Activated CD4-positive, CD25-positive, alpha-beta regulatory T cell treated with anti-CD3 and anti-CD28 coated beads, Interleukin-2, amount 50 U/mL, for 16 hours (primary cell): ENCODE measurements at places on chromosomes 1 and 21.
A peak's percentile ranks its signal among the peaks of the same experiment; 100 is the strongest.

DNA sequence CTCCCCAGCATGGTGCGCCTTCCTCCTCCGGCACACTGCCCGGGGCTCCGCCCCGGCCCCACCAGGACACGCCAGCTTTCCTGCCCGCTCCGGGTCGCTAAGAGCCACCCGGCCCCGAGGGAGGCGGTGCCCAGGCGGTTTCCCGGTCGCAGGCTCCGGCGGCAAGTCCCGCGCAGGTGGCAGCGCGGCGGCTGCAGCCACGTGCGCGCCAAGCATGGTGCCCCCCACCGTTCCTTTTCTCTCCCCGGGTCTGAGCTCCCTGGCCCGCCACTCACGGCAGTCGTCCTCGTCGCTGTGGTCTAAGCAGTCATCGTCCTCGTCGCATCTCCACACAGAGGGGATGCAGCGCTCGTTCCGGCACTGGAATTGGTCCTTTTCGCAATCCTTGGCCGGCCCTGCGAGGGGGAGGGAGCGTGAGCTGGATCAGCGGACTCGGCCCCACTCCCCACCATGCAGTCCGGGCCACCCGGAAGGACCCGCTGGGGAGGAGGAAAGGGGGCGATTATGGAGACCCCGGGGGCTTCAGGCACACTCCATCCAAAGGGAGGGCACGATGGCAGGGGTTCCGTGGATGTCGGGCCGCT, 1.2 kb downstream of the LRP8 start:
- no peak for DNase-seq

- DNase-seq: no peak
Observed at GRCh38 chr21:44822484-44823178, 4.8 kb upstream of the SUMO3 start.

GRCh38 chr1:107251839-107252238, 111.0 kb downstream of the NTNG1 start:
- DNase-seq: no peak

GRCh38 chr1:194004146-194004545, 817.7 kb upstream of the B3GALT2 start:
- no peak for DNase-seq

DNA sequence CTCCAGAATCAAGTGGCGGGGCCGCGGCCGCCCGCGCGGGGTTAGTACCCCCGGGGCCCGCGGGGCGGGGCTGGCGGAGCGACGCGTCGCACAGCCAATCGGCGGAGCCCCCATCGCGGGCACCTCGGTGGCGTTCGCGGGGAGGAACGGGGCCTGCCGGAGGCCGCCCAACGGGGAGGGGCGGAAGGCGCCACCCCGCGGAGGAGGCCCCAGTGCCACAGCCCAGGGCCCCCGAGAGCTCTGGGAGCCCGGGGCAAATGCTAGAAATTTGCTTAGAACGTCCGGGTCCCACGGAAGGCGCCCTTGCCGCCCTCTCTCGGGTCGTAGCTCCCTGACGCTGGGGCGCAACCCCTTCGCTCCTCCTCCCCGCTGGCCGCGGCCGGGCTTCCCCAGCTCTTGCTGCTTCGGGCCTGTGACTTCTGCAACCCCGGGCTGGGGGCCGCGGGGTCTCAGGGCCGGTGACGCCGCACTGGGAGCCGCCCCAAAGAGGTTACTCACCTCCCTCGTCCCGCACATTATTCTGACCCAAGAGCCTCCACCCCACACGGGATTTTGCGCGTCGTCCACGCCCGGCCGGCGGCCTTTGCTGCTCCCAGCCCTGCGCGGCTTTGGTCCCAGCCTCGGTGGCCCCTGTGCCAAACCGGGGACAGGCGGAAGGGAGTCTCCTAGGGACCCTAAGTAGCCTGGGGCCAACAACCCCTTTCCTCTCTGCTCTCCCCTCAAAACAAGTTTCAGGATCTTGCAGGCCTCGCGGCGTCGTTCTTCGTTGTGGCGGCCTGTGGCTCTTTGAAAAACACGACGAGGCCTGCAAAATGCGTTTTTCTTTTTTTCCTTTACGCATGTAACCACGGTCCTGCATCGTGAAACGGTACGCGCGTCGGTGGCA, at the start of gene RUNX3:
Gene RUNX3, minus strand, starts transcription at position 17 of the 886 bp plus-strand sequence. CDS start 408 bp downstream, outside the sequence.
- peak; percentile 87 for DNase-seq

DNA sequence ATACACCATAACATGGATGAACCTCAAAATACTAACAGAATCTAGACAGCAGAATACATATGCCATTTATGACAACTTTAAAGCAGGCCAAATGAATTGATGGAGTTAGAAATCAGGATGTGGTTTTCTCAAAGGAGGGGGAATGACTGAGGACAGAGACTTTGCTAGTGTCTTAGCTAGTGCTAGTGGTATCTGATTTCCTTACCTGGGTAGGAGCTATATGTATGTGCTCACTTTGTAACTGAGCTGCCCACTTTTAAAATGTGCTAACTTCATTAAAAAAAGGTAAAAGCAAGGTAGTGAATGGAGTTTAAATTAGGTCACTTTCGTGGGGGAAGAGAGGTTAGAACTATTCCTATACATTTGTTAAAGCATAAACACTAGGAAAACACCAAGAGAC, 2.6 kb downstream of the GTF2B start:
- no peak for DNase-seq

GRCh38 chr1:44442791-44443190, 37.7 kb downstream of the RNF220 start:
- DNase-seq: no peak

DNA sequence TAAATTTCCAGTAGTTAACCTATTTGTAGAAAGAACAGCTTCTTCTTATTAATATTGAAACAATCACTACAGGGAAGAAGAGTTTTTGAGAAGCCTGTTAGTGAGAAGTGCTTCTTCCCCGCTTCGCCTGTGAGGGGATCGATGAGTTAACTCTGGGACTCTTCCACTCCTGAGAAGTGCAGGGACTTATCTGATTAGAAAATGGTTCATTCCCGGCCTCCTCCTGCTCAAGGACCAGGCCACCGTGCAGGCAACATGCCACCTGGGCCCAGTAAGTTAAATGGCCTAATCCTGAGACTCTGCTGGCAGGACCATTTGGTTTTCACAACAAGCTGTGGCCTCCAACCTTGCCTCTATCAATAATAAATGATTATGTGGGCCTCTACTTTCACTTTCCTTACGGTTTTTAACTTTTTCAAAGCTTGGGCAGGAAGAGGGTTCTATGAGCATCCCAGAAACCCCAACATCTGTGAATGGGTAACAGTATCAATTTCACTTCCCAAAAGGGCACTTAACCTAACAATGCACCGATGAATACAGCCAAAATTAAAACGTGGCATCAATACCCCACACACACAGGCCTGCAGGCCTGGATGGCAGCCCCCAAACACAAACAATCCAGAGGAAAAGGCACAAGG, 33.1 kb downstream of the SIPA1L2 start:
- DNase-seq: no peak

DNA sequence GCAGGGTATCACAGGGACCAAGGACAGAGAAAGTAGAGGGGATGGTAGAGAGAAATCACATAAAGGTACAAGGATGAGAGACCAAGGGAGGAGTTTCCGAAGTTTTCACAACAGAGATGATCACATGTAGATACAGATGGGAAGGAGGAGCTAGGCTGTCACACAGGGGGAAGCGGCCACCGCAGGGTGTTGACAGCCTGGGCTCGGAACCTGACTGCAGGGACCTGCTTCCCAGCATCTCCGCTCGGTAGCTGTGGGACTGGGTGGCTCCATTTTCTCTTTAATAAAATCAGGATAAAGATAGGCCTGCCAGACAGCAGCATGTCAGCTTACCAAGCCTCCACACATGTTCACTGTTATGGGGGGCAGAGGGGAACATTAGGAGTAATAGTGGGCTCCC, 32.3 kb downstream of the CDCA8 start:
- DNase-seq: no peak

DNA sequence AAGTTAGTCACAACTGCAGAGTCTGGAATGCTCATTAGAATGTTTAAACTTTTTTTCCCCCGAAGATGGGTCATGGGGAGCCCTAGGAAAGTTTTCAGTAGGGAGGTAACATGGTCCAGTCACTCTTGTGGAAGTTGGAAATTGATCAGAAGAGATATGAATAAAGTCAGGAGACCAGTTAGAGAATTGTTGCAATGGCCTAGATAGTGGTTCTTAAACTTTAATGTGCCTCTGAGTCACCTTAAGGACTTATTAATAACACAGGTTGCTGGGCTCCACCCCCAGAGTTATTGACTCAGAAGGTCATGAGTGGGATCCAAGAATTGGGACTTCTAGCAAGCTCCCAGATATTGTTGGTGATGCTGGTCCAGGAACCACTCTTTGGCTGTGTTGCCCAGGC, 3.2 kb upstream of the TFAP2E start:
- no peak for DNase-seq

DNA sequence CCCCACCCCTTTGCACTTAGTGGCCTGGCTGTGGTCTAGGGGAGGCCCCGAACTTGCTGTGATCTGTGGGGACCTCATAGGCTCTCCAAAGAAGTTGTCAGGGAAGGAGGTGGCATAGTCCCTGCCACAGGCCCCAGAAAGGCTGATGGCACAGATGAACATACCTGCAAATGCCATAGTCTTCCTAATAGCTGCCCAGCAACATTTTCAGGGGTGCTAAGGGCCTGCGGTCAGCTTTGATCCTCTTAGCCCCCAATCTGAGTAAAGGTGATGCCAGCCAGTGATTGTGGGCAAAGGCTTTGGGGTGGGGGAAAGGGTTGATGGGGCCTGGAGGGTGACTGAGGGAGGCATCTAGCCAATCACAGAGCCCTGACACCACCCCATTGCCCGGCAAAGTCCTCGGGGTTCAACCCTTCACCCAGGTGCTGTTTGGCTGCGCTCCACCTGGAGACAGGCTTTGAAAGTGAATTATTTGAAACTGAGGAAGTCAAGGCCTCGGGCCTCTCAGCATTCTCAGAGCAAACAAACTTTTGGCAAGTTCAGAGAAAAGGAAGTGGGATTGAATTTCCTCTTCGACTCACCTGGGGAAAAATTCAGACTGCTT, 35.8 kb downstream of the PAX7 start:
- no peak for DNase-seq

DNA sequence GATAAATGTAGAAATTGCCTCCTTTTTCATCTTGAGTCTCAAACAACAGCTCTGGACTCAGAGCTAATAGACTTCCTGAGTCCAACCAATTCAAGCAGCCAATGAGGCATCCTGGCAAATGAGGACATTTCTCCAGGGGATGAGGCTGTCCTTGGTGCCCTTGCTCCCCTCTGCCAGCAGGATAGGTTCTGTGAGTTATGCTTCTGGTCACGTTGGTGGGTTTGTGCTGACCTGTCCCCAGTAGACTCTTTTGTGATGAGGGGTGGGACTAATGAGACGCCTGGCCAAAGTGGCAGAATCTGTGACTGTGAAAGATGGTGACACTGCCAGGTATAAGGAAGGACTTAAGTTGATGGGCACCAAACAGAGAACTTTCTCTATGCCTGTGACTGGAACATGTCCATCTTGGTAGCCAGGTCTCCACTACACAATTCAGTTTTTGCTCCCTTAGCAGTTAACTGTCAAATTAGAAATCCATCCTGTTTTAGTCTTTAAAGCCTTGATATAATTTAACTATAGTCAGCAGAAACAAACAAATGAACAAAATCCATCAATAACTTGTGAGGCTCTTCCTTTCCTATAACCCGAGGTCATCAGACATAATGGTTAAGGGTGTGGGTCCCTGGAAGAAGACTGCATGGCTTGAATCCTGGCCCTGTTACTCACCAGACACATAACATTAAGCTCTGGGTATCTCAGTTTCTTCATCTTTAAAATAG, 35.7 kb upstream of the THEM4 start:
- DNase-seq: no peak

DNA sequence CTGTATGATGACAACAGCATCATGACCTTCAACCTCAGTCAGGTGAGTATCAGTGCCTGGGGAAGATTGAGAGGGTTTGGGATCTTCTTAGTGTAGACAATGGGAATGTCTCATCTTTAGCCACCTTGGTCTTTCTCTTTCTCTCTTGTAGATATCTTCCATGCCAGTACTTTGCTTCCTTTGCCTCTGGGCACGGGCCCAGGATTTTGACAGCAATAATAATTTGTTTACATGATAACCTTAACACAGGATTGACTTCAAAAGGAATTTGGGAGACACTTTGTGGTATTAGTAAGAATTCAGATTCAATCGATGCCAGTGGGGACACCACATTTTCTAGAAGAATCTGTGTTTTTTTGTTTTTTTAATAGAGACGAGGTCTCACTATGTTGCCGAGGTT, 12.1 kb upstream of the PIGV start:
- no peak for DNase-seq

GRCh38 chr1:215243345-215244054, 161.0 kb downstream of the KCNK2 start:
- no peak for DNase-seq

GRCh38 chr1:44454704-44455103, 49.6 kb downstream of the RNF220 start:
- no peak for DNase-seq

DNA sequence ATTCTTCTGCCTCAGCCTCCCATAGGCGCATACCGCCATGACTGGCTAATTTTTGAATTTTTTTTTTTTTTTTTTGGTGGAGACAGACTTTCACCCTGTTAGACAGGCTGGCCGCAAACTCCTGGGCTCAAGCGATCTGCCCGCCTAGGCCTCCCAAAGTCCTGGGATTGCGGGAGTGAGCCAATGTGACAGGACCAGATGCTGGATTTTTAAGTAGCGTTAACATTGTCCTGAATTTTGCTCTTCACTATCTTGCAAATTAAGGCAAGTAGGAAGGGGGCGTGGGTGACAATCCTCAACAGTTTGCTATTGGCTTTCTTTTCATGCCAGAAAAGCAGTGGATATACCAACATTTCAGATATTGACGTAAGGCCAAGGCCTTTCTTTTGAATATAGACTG, 49.7 kb upstream of the TSNAX start:
- no peak for DNase-seq

DNA sequence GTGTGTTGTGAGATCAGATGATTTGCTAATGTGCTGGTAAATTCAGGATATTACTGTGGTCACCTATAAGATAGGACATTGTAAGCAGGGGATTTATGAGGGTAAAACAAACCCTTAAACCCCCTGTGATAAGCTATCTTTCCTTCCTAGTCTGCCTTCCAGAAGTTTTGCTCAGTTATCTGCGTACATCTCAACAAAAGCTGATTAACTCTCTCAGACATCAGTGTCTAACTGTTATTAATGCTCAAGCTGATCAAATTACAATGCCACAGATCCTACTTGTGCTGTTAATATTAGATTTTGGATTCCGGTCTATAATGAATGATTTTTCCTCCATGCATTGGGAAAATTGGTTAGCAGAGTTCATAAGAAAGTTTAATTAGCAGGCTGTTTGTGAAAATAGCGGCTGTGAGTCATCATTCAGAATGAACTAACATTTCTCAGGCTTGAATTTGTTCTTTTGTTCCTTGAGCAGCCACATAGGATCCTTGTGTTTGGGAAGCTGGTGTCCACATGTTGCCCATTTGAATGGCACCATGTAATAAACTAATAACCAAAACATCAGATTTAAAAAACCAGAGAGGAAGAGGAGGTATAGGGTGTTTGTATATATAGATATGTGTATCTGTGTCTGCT, 48.7 kb downstream of the ELAVL4 start:
- DNase-seq: no peak

- no peak for DNase-seq
Observed at GRCh38 chr1:175788586-175789252, 45.3 kb upstream of the TNR start.

GRCh38 chr1:26373281-26373680, 731 bp upstream of the ZNF683 start:
- DNase-seq: peak; percentile 19
